ENCODE measurements at places on chromosomes 4 and X.

GRCh38 chrX:17635231-17635630 lies 102.1 kb upstream of the SCML1 start:
- DNase-seq = no peak

- DNase-seq = peak; percentile 56
Observed at GRCh38 chr4:150501983-150502382, 80.0 kb upstream of the MAB21L2 start.

DNA sequence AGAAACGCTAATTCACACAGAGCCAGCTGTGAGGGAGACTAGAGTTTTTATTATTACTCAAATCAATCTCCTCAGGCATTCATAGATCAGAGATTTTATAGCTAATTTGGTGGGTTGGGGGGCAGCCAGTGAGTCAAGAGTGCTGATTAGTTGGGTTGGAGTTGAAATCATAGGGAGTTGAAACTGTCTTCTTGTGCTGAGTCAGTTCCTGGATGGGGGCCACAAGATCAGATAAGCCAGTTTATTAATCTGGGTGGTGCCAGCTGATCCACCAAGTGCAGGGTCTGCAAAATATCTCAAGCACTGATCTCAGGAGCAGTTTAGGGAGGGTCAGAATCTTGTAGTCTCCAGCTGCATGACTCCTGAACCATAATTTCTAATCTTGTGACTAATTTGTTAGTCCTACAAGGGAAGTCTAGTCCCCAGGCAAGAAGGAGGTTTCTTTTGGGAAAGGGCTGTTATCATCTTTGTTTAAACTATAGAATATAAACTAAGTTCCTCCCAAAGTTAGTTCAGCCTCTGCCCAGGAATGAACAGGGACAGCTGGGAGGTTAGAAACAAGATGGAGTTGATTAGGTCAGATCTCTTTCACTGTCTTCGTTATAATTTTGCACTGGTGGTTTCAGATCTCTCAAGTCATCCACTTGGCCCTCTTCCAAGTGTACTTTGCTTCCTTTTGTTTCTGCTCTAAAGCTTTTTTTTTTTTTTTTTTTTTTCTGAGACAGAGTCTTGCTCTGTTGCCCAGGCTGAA lies 5.4 kb upstream of the NAA11 start:
- DNase-seq = no peak

GRCh38 chr4:47349326-47349725 lies 114.2 kb downstream of the COMMD8 start:
- DNase-seq = peak; percentile 90

GRCh38 chr4:77952457-77952856 lies 89.8 kb downstream of the MRPL1 start:
- DNase-seq = no peak

- no peak for DNase-seq
Observed at GRCh38 chr4:101187841-101188240, 159.5 kb downstream of the PPP3CA start.

- DNase-seq = no peak
Observed at GRCh38 chr4:64121803-64122202, 287.4 kb downstream of the TECRL start.

DNA sequence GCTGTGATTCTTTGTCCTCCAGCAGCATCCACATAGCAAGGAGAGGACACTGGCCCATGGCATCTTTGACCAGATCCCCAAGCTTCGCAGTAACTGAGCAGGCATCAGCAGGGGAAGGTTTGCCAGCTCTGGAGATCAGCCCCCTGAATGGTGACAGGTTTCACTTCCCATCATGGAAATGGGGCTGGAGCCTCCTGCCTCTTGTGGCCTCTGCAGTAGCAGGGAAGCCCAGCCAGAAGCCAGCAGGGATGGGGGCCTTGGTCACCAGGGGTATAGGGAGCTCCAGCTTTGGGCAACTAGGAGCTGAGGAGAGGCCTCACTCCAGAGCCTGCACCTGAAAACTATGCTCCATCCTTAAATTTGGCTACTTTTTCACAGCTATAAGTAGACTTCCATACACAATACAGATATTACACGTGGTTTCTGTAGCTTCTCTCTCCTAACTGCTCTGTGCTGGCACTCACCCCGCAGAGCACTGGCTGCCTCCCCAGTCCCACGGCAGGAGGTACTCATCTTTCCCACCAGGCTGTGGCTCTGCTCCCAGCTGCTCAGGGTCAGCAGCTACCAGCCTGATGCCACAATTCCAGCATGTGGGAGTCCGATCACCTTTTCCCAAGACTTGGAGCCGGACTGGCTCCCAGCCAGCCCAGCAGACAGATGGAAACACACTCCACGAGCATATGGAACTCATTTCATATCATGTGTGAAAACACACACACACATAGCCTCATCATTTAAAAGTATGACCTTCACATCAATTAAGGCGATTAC lies 2.8 kb downstream of the TMEM271 start:
- DNase-seq = no peak

- no peak for DNase-seq
Observed at GRCh38 chr4:150206265-150206664, 128.0 kb downstream of the DCLK2 start.

- DNase-seq = no peak
Observed at GRCh38 chr4:37879365-37879764, 11.5 kb upstream of the TBC1D1 start.

DNA sequence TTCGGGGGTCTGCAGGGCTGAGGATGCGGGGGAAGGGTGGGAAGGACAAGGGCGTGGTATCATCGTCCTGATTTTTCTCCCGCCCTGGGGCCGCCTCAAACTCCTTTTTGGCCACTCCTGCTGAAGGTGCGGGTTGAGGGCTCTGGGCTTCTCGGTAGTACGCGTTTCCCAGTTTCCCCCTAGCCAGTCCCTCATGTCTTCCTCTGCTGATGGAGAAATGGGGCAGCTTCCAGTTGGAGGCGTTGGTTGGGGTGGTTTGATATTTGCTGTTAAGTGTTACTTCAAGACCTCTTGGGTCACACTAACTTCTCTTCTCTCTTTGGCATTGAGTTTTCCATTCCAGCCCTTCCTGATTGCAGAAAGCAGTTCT lies 482 bp downstream of the GSTCD start:
- DNase-seq = peak; percentile 30

GRCh38 chrX:6129195-6129594 lies 99.5 kb downstream of the NLGN4X start:
- DNase-seq = no peak

DNA sequence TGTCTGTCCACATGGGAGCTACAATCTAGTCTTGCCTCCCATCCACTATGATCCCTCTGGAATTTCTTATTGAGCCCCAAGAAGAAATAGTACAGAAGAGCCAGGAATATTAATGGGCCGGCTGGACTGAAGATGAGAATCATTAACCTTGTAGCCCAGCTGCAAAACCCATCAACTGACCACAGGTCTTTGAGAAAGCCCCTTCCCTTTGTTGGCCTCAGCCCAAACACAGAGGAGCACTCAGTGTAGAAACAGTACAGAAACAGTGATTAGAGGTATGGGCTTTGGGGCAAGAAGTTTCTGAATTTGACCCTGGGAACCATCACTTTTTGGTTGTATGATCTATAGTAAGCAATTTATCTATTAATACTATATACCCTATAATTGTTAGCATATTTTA lies 76.8 kb upstream of the RAB40AL start:
- no peak for DNase-seq

- DNase-seq = no peak
Observed at GRCh38 chrX:81957900-81958545, 756.1 kb downstream of the SH3BGRL start.

DNA sequence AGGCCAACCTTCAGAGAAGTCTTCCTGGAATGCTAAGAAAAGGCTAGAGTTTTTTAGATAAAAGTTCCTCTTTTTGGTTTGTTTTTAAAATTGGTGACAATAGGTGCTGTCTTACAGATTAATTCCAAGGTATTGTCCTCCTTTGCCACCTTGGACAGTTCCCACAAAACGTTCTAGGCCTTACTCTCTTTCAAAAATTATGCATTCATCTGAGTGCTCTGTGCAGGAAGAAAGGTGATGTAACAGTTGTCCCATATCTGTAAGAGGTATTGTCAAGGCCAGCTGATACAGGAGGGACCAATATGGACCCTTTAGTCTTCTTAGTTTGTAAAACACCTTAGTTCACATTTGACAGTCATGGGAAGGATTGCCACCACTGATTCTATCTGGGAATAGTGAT lies 15.9 kb upstream of the CXCL5 start:
- DNase-seq = peak; percentile 14

DNA sequence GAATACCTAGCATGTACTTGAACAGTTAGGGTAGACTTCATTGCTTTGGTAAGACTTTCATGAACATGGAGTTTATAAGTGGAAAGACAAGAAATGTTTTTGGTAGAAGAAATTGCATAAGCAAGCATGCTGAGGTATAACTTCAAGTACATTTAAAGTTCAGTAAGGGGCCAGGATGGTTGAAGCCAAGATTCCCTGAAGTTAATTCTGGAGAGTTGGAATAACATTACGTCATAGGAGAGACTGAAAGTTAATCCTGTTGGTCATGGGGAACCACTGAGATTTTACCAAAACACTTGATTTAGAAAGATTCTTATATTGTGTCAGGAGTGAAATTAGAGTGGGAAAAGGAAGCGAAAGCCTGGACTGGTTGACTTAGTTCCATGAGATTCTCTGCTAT lies 767.5 kb upstream of the MAGEB2 start:
- DNase-seq = no peak

DNA sequence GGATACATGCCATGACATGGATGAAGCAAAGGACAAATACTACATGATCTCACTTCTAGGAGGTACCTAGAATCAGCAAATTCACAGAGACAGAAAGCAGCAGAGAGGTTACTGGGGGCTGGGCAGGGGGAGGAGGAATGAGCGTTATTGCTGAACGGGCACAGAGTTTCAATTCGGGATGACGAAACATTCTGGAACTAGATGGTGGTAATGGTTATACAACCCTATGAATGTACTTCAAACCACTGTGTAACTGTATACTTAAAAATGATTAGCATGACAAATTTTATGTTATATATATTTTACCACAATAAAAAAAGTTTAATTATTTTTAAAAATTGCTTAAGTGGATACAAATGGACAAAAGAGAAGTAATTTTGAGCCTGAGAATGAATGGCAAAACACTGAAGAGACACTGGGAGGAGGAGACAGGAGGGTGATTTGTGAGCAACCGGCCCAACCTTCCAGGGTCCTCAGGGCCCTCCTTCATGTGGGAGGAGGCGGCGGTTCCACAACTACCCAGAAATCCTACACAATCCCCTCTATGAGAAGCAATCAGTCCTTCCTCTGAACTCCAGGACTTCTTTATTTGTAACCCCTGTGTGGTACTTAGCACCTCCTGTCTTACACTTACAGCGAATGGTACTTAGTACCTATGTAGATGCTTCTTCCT lies 14.1 kb downstream of the ACSL1 start:
- no peak for DNase-seq

- DNase-seq = no peak
Observed at GRCh38 chr4:147760176-147760575, 28.3 kb downstream of the ARHGAP10 start.

- peak; percentile 36 for DNase-seq
Observed at GRCh38 chrX:119273420-119274192, 37.5 kb downstream of the PGRMC1 start.

DNA sequence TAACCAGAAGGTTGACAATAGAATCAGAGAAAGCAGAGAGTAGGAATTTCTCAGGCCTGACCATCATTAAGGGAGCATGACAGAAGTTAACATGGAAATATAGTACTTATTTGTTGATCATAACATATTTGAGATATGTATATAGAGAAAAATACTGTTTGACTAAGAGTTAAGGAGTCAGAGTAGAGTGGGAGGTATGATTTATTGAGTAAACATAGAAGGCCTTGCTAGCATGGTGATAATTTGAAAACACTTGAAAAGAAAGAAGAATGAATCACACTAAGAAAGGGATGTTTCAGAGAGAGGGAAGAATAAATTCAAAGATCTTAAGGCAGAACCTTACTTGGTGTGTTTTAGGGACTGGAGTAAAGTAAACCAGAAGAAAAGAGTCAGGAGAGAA lies 437.2 kb upstream of the TECRL start:
- DNase-seq = no peak

- DNase-seq = no peak
Observed at GRCh38 chr4:150256841-150257730, 178.8 kb downstream of the DCLK2 start.

DNA sequence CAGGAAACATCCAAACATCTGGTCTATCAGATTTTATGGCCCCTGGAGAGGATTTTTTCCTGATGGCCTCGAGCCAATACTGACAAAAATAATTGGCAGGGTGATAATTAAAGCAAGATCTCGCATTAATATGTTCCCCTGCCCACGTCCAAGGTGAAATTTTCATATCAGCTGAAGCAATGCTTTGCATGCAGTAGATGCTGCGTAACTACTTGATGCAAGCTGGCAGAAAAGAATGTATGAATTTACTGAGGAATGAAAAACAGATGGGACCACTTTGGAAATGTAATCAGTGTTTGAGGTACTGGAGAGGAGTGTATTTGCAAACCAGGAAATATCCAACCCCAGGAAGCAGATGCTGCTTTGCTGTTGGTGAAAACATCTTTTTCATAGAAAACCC lies 36.8 kb upstream of the REST start:
- peak; percentile 51 for DNase-seq

DNA sequence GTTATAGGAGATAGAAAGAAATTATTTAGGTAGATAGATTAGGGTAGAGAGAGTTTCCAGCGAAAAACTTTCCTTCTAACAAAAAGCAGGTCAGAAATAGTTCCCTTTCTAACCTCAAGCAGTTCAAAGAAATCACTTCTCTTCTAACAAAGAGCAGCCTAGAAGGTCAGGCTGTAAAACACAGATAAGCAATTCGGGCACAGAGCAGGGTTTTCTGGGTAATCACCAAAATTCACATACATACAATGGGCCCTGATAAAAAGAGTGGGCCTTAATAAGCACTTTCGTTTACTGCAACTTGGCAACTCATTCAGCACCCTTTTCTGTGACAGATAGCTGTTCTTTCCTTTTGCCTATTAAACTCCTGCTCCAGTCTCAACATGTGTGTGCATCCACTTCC lies 13.4 kb upstream of the NAF1 start:
- DNase-seq = no peak

All from EH (cell line).